ENCODE measurements at places on chromosomes 7 and 10. TPM values are rescaled to one million over a fixed set of nuclear protein-coding genes. Genes with fewer than 3 reads are reported as not detected.

The OPALIN gene
- total RNA-seq = not detected

The ADCY1 gene
- total RNA-seq = 2.4 TPM

The GHRHR gene
- total RNA-seq = not detected

The FKBP6 gene
- total RNA-seq = not detected

The GTF2IRD1 gene
- 20.0 TPM for total RNA-seq

The TAS2R3 gene
- not detected for total RNA-seq

The FBXO24 gene
- total RNA-seq = 0.07 TPM

The AEBP1 gene
- total RNA-seq = not detected

The WDFY4 gene
- total RNA-seq = not detected

The SMO gene
- total RNA-seq = 18.4 TPM

The NPY4R gene
- 57.9 TPM for total RNA-seq

The DRGX gene
- total RNA-seq = not detected

The HOXA7 gene
- total RNA-seq = 4.7 TPM

The NUDT13 gene
- total RNA-seq = 4.2 TPM

The GRM3 gene
- not detected for total RNA-seq

The EBLN1 gene
- not detected for total RNA-seq

The ASAH2 gene
- total RNA-seq = 3.3 TPM

The ZPBP gene
- not detected for total RNA-seq

The ODAD2 gene
- not detected for total RNA-seq

The CASP2 gene
- total RNA-seq = 18.6 TPM

The HOGA1 gene
- 1.7 TPM for total RNA-seq

The LRRTM3 gene
- not detected for total RNA-seq

The CUBN gene
- total RNA-seq = 0.01 TPM

The CALHM1 gene
- total RNA-seq = not detected

The SUN3 gene
- total RNA-seq = not detected

The ADIRF gene
- total RNA-seq = not detected

The WDR91 gene
- total RNA-seq = 10.2 TPM

The CNPY1 gene
- not detected for total RNA-seq

The SPDYE8 gene
- total RNA-seq = not detected

The GPER1 gene
- total RNA-seq = 0.86 TPM

The SCD gene
- total RNA-seq = 191 TPM

The ZNF239 gene
- total RNA-seq = 2.3 TPM

The PRKAR1B gene
- 25.4 TPM for total RNA-seq

The SPDYE2B gene
- not detected for total RNA-seq

The VWA2 gene
- not detected for total RNA-seq

The PON1 gene
- total RNA-seq = 1.0 TPM

The PAX4 gene
- not detected for total RNA-seq

The ABCB1 gene
- not detected for total RNA-seq

The EPHB6 gene
- 0.17 TPM for total RNA-seq

The KNDC1 gene
- 2.4 TPM for total RNA-seq

The CACNB2 gene
- not detected for total RNA-seq

The PAPOLB gene
- total RNA-seq = not detected

The FLNC gene
- total RNA-seq = 7.3 TPM

The KLF14 gene
- total RNA-seq = not detected

The ARHGAP22 gene
- 3.1 TPM for total RNA-seq

The ENTPD1 gene
- 0.17 TPM for total RNA-seq

The C10orf105 gene
- total RNA-seq = not detected

The RAPGEF5 gene
- total RNA-seq = 0.18 TPM

The FXYD4 gene
- not detected for total RNA-seq

The NANOS1 gene
- 2.8 TPM for total RNA-seq

The TMEM229A gene
- not detected for total RNA-seq

The FAM241B gene
- total RNA-seq = 18.8 TPM

Data from A549 treated with ZK216348 at 1 μM for 4 hours (cell line).